Left forelimb (tissue), 1 donor: ENCODE measurements at places on chromosomes 1 and 21.
A peak's percentile ranks its signal among the peaks of the same experiment; 100 is the strongest.

- no peak for DNase-seq
Measured at GRCh38 chr1:12356004-12356890, 126.4 kb downstream of the VPS13D start.

DNA sequence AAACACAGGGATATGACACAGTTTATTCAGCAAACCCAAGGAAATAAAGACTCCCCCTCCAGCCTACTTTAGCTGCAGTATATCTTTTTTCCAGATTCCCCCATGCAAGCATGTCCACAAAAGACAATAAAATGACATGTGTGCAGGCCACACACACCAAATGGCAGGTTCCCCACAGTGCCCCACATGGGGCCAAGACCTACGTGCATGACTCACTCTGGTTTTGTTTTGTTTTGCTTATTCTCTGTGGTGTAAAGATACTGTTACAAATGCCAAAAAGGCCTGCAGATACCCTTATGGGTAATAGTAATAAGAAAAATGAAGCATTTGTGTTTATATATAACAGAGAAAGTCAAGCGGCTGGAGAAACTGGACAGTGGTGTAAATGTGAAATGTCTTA is 71.6 kb downstream of the RD3 start:
- DNase-seq, result no peak

DNA sequence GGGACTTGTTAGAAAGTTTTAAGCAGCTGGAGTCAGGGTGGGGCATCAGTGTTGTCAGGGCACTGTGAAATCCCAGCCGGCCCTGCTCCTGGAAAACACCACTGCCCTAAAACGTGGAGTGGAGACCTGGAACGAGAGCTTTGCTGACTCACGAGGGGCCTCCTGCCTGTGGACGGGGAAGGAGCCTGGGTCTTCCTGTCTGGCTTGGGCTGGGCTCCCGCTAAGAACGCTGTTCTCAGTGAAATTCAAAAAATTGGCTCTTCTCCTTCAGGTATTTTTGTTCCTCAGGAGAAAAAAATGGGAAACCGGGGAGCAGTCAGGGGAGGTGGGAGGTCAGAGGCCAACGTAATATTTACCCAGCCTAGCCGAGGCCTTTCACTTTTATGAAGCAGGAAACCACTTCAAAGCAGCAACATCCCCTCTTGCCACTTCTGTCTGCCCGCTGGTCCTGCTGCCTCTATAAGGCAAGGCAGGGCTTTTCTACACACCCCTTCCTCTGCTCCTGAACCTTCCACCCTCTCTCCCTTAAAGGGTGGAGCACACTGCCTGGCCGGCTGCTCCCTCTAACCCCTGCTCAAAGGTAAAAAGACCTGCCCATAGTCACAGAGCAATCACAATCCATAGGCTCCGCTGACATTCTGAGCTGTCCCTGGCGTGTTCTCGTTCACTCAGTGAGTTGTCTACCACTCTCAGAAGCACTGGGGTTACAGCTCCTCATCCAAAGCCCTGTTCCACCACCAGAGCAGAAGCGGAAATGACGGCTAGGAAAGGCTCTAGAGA is 8.0 kb downstream of the PLXNA2 start:
- DNase-seq, result no peak

DNA sequence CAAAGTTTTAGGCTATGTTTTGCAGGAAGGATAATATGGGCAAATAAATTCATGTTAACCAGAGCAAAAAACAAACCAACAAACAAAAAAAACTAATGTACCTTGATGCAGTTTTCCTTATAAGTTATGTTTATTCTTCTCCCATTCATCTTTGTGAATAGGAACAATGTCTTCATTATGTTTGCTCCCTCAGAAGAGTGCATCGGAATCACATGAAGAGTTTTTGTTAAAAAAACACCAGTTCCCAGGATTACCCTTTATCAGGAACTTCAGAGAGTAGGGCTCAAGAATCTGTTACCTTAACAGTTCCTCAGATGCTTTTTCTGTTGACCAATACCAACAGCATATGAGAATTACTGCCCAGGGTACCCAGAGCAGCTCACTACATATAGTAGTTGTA is 14.6 kb upstream of the PRRC2C start:
- DNase-seq, result no peak

GRCh38 chr1:2417833-2418225 is 5.5 kb upstream of the PEX10 start:
- DNase-seq, result no peak

GRCh38 chr1:109983380-109984189 is 980 bp upstream of the AHCYL1 start:
- no peak for DNase-seq

DNA sequence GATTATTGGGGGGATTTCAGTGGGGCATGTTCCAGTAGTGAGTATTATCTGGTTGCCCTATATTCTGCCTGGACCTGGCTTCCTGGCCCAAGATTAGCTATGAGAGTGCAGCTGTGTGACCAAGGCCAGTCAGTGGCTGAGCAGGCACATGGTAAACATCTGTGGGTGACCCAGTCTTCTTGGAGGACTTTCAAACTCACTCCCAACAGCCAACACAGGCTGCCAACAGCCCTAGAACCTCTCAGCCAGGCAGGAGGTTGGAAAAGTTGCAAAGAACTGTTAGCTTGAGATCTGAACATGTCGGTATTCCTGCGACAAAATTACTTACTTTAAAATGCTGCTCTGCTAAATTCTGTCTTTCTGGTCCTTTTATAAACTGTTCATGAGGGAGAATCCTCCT is 192.4 kb downstream of the TGFBR3 start:
- DNase-seq, result no peak

- peak; percentile 54 for DNase-seq
Measured at GRCh38 chr1:228937851-228938536, 202.7 kb downstream of the RHOU start.

DNA sequence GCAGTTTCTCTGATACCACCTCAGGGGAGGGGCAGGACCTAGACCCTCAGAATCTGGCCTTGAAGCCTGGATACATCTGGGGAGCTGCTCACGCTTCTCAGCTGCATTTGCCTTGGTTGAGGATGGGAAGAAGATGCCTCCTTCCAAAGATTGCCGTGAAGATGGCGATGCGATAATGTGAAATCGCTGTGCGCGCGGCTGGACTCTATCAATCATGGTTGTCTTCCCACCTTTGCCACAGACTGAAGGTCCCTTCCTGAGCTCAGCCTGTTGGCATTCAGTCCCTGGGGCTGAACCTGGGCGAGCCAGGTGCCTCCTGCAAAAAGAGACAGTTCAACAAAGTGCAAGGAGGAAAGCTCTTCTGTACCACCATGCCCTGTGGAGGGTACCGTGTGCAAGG is 114.4 kb upstream of the SLC45A1 start:
- DNase-seq, result no peak

- no peak for DNase-seq
Measured at GRCh38 chr1:206575894-206576737, 36.1 kb downstream of the EIF2D start.

DNA sequence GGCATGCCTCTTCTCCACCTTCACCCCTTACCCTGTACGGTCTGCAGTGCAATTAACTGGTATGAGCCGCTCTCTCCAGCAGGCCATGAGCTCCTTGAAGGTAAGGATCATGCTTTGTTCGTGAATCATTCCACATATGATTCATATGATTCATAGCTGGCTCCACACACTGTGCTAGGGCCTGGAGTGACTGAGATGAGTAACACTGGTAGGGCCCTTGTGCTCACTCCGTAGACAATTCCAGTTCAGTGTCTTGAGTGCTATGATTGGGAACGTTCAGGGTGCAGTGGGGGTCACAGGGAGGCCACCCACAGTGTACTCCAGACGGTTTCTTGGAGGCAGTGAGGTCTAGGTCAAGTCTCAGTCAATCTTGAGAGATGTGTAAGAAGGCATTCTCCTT is 239.8 kb downstream of the LMX1A start:
- no peak for DNase-seq

DNA sequence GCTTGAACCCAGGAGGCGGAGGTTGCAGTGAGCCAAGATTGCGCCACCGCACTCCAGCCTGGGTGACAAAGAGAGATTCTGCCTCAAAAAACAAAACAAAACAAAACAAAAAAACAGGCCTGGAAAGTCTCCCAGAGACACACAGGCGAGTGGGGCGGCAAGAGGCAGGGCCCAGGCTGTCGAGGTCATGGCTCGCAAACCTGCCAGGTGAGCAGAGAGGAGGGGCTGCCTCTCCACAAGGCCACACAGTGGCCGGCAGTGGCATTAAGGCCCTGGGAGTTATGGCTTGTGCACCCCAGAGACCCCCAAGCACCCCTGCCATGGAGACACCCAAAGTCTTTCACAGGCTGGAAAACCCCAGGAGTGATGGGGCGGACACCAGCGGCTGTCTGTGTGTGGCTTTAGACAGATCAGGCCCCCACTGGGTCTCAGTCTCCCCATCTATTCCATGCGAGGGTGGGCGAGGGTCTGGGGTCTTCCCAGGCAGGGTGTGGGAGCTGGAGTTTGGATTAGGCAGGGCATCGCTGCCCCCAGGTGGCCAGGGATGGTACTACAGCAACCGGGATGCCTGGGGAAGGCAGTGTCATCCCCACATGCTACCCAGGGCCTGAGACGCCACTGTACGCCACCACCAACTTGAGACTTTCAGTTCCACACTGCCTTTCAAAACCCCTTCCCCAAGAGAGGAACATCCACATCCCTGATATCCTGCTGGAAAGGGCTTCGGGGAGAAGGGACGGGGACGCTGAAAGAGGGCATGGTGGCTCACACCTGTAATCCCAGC is 7.3 kb upstream of the CTRC start:
- DNase-seq, result peak; percentile 85

GRCh38 chr1:172041102-172041501 is 199.8 kb downstream of the DNM3 start:
- no peak for DNase-seq

GRCh38 chr21:29332461-29333362 is 34.0 kb downstream of the BACH1 start:
- DNase-seq, result no peak

DNA sequence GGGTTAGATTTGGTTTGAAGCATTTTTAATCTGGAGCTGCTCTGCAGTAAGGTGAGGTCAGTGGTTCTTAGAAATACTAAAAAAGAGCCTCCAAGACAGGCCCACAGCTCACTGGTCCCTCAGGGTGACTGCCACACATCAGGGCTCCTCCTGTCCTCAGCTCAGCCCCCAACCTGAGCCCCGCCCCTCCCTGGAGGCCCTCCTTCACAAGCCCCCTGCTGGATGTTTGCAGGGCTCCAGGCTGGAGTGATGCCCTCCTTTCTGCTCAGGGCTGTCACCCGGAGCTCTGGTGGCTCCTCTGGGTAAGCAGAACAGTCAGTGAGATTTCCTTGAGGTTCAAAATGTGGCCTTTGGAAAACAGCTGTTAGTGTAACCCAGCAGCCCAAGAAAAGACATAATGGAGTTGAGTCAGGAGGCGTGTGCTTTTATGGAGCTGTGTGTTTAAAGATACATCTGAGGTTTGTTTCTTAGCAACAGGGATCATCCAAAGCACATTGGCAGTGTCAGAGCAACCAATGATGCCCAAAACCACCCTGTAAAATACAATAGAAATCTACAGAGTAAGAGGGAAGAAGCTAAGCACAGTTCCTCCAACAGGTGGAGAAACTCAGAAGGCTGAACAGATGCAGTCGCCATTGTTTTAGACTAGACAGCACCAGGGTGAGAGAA is 21.4 kb downstream of the STUM start:
- no peak for DNase-seq

GRCh38 chr1:2014741-2015735 is 4.1 kb upstream of the GABRD start:
- DNase-seq, result no peak

DNA sequence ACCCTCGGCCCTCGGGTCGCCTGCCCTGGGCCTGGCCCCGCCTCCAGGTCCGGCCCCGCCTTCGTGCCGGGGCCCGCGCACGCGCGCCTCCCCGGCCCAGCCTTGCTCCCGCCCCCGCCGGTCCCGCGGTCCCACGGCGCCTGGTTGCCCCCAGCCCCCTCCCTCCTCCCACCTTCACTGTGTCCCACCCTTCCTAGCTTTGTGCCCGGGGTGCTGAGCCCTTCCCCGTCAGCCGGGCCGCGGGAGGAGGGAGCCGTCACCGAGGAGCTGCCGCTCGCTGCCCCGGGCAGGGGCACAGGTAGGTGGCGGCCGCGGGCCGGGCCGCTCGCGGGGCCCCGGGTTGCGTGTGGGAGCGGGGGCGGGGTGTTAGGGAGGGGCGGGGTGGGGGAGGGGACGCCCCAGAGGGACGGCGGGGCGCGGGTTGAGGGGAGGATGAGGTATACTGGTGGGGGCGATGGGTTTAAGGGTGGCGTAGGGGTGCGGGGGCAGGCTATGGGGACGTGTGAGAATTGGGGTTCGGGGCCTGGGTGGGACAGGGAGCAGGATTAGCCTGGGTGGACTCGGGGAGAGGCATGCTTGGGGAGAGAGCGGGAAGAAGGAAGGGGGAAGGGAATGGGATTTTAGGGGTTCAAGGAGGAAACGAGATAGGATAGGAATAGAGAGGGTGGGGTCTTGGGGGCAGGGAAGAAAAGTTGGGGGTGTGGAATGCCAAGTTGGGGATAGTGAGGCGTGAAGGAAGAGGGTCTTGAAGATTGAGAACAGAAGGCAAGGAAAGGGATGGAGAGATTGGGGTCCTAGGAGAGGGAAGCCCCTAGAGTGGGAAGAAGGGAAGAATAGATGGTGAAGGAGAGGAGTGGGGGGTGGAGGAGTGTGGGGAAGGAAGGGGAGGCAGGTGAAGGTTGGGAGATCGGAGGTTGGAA is at the start of gene LRRC42:
Gene LRRC42 (plus strand): TSS at position 99 of the 920 bp plus-strand sequence. CDS start 5,650 bp downstream, outside the sequence.
- DNase-seq, result no peak

DNA sequence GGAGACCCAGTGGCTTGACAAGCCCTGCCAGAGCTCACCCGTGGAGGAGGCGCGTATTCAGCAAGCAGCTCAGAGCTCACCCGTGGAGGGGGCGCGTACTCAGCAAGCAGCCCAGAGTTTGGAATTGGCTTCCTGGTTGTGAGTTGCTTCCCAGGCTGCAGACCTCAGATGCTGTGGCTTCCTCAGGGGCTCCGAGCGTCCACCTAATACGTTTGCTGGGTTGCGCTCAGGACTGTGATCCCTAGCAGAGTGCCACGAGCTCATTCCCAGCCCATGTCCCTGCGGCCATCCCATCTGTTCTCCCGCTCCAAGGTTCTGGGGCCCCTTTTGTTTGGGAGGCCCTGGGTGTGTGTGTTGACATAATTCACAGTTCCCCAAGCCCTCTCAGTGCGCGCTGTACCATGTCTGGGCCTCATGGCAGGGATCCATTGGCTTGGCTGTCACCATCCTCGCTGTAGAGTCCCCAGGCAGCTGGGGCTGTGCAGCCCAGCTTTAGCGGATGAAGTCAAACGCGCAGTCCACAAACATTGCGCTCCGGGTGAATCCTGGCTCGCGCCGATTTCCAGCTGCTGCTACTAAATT is 3.6 kb downstream of the AJAP1 start:
- DNase-seq, result peak; percentile 85

- no peak for DNase-seq
Measured at GRCh38 chr21:44509539-44509938, 30.5 kb downstream of the KRTAP10-1 start.

GRCh38 chr21:31846690-31847089 is 26.1 kb upstream of the HUNK start:
- no peak for DNase-seq

GRCh38 chr1:40431385-40431784 is 18.9 kb upstream of the ZFP69B start:
- no peak for DNase-seq

DNA sequence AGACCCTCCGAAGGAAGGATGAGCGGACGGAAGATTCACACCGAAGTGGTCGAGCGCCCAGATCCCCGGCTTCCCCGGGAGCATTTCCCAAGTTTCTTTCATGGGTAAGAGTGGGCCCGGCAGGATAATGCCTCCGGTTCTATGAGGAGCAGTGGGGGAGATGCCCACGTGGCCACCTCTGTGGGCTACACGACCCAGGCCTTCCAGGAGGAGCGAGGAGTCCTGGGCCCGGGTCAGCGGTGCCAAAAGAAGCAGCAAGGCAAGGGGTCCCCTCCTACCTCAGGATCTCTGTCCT is 7.9 kb upstream of the NBPF11 start:
- DNase-seq, result peak; percentile 44
